Lower leg skin (tissue), 4 donors: ENCODE measurements at places on chromosomes 11 and 22.

GRCh38 chr11:74957937-74958629 is 9.0 kb downstream of the SPCS2 start:
- DNase-seq = no peak

DNA sequence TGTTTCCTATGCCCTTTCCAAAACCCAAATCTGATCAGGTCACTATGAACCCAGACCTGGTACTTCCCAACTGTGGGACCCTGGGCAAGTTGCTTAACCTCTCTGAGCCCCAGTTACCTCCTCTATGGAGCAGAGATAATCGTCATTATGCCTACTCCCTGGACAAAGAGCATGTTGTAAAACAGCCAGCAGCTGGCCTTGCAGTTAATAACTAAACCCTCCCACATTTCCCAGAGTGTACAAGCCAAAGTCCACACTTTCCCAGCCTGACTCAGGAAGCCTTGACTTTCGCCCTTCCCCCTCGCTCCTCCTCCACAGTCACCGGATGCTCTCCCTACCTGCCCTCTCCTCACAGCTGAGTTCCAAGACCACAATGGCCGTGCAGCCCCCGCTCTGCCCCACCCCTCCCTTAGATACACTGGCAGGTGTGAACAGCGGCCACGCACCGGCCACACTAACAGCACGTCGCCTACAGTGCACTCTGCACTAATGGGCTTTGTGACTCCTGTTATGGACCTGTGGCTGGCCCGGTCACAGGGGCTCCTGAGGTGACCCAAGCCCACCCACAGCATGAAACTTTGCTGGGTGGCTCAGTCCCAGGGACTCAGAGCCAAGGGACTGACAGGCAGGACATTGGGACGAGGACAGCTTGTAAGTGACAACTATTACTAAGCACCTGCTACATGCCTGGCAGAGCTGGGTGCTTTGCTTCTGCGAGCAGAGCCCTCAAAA is 15.6 kb upstream of the MFNG start:
- DNase-seq = no peak

- DNase-seq = peak; percentile 78
Observed at GRCh38 chr11:44256673-44257291, 53.2 kb downstream of the ALX4 start.

DNA sequence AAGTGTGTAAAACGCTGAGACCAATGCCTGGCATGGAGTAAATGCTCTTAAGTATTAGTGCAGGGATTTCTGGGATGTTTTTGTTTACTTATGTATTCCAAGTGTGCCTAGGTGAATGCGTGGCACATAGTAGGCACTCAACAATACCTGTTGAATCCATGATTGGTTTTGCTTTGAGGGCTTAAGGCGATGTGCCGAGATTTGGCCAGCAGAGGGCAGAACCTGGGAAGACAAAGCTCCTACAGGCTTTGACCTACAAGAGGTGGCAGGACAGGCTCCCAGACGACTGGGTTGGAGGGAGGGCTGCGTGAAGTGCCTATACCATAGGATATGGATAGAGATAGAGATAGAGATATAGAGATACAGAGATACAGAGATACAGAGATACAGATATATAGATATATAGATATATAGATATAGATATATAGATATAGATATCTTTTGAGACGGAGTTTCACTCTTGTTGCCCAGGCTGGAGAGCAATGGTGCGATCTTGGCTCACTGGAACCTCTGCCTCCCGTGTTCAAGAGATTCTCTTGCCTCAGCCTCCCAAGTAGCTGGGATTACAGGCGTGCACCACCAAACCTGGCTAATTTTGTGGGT is 13.9 kb downstream of the KCNE3 start:
- peak; percentile 91 for DNase-seq

DNA sequence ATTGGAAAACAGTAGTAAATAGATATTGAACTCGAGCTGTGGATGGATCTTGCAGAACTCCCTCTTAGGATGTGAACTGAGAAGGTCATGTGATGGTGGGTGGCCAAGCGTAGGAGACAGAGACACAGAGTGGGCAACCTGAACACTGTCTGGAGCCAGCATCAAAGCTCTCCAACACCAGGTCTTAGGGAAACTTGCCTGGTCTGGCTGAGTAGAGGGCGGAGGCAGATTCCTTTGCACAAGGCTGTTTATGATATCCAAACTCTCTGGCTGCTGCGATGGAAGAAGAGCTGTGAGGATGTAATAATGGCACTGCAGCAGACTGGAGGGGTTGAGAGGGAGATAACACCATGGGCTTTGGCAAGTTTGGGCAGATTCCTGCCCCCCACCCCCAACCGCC is 10.1 kb downstream of the NAV2 start:
- no peak for DNase-seq

DNA sequence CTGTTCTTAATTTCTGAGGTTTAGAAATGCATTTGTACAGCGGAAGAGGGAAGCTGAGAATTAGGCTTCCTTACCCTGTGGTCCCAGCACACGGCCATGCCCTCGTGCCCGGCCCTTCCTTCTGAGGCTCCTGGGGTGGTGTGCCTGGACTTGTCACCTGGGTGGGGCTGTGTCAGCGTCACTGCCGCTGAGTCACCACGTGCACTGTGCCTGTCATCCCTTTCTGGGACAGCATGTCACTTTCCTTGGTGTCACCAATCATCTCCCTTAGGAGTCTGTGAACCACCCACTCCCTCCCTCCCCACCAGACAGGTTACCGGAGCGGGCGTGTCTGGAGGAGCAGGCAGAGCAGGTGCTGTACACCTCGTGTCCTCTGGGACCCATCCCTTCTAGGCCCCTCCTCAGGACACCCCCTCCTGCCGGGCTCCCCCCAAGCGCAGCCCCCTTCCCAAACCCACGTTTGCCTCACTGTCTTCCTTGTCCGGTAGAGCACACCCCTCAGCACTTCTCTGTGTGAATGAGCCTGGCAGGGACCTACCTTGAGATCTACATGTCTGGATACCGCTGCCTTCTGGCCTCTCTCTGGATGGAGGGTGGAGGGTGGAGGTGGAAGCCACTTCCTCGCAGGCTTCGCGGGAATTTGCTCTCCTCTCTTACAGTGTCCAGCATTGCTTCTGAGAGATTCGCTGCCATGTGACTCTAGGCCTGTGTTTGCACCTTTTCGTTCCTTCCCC is 367.6 kb downstream of the TBC1D22A start:
- peak; percentile 76 for DNase-seq

DNA sequence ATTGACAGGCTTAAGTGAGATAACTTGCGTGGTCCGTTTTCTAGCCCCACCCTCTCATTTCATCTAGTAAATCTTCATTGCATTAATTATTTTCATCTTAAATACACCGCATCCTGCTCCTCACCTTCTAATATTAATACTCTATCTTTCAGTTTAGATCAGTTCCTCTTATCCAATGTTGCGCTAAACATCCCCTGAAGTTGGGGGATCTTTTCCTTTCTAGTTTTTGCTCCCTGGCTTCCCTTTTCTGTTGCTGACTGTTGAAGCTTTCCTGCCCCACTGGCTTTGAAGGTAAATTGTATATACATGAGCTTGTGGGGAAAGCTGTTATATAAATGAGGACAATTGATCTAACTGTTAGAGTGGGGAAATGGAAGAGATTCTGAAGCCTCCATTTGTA is 7.2 kb downstream of the CAT start:
- DNase-seq = no peak

DNA sequence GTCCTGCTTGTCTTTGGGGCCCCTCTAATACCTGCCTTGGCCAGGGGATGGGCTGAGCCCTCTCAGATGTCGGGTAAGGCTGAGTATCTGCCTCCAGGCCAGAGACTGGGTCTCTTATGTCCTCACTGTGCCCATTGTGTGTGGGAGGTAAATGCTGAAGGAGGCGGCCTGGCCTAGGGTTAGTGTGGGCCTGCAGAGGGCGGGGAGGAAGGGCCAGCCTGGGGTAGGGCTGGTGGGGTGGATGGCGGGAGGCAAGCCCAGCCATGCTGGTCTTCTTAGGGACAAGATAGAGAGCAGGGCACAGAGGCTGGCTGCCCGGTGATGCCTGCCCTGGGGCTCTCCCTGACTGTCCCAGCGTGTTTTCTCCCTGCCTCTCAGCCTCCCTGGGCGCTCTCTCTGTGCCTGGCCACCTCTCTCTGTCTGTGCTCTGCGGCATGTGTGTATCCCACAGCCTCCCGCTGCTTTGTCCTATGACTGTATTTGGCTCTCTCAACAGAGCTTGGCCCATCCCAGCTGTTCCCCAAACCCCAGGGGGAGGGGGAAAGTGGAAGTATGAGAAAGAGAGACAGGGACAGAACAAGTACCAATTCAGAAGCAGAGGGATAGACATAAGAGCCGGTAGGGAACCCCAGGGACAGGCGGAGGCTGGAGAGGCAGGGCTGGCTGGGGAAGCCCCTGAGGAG is 57.0 kb downstream of the PDE2A start:
- peak; percentile 26 for DNase-seq

DNA sequence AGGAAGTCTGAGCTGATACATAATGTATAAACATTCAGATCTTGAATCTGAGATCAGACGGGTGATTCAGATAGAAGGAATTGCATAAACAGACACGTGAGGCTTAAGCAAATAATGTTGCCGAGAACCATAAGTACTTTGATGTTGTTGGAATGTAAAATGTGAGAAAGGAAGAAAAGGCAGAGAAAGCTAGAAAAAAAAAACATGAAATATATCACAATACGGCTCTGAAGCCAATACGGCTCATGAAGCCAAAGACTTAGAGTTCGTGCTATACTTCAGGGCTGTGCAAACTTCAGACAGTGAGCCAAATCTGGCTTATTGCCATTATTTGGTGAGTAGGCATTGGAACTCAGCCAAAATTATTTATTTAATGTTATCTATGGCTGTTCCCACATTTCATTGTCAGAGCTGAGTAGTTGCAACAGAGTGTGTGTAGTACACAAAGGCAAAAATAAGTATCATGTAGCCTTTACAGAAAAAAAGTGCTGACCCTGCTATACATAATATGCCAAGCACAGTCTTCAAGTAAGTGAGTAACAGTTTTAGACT is 673.3 kb downstream of the CNTN5 start:
- DNase-seq = no peak

GRCh38 chr11:71548716-71549151 is 514 bp downstream of the KRTAP5-9 start:
- no peak for DNase-seq

- no peak for DNase-seq
Observed at GRCh38 chr22:45521178-45521577, 18.5 kb downstream of the FBLN1 start.

DNA sequence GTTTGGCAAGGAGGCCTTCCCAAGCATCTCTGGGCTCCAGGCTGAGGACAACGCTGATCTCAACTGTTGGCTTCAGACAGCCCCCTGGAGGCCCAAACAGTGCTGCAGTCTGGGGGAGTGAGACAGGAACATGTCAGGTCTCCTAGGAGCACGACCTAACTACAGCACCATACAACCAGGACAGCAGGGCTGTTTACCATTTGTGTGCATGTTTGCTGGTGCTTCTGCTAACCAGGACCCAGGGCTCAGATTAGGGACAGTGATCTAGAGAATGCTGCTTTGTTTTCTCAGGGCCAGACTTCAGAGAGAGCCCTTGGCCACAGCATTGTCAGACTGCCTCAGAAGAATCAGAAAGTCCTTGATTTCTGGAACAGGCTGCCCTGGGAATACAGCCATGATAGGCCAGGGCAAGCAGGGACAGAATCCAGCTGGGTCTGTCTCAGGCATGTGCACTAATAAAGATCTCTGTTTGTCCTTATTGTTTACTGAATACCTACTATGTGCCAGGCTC is 126.5 kb downstream of the VPREB1 start:
- no peak for DNase-seq

DNA sequence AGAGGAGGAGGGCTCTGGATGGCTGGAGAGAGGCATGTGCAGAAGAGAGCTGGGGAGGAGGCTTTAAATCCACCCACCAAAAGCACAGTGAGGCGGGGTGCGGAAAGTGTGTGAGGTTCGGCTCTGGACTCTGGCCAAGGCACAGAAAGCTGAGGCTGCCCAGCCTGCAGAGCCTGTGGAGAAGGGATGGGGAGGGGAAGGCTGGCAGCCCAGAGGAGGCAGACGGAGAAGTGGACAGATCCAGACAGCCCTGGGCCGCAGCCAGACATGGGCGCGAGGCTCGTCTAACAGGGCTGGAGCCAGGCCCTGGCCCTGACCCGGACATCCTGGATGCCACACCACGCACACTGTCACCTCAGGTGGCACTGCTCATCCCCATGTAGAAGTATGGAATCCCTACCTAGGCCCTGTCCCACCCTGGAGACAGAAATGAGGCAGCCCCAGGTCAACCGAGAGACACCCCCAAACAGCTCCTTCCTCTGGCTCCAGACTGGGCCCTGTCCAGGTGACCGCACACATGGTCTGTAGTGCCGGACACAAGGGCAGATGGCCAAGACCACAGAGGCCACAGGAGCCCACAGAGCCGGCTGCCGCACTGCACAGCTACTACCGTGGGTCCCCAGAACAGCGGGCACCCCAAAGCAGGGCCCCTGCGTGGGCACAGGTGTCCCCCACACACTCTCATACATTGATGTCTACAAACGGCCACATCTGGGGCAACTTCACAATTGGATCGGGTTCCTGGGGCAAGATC is 16.6 kb upstream of the MOB2 start:
- no peak for DNase-seq
